ENCODE measurements at places on chromosomes 11 and 22. TPM values are rescaled to one million over a fixed set of nuclear protein-coding genes. Genes with fewer than 3 reads are reported as not detected.

MUC5B gene
- total RNA-seq: 181 TPM

- H3K4me3 ChIP-seq: no peak overlapping the region
- no peak for DNase-seq
- peaks cover 41% of the 10 kb centered on the region for H3K36me3 ChIP-seq
- H3K4me1 ChIP-seq: peaks cover 15% of the 10 kb centered on the region
These were observed 38.6 kb downstream of the ARHGAP1 start for GRCh38 chr11:46661836-46662235.

STK33 gene
- 26.5 TPM for total RNA-seq

YAP1 gene
- 120 TPM for total RNA-seq

FOLH1 gene
- total RNA-seq: 10.1 TPM
